ENCODE measurements at places on chromosomes 2 and 18. TPM values are rescaled to one million over a fixed set of nuclear protein-coding genes. Genes with fewer than 3 reads are reported as not detected.

ADD2 gene
- 6.5 TPM for total RNA-seq

ST3GAL5 gene
- 199 TPM for total RNA-seq

CYS1 gene
- total RNA-seq = 3.9 TPM

DNA sequence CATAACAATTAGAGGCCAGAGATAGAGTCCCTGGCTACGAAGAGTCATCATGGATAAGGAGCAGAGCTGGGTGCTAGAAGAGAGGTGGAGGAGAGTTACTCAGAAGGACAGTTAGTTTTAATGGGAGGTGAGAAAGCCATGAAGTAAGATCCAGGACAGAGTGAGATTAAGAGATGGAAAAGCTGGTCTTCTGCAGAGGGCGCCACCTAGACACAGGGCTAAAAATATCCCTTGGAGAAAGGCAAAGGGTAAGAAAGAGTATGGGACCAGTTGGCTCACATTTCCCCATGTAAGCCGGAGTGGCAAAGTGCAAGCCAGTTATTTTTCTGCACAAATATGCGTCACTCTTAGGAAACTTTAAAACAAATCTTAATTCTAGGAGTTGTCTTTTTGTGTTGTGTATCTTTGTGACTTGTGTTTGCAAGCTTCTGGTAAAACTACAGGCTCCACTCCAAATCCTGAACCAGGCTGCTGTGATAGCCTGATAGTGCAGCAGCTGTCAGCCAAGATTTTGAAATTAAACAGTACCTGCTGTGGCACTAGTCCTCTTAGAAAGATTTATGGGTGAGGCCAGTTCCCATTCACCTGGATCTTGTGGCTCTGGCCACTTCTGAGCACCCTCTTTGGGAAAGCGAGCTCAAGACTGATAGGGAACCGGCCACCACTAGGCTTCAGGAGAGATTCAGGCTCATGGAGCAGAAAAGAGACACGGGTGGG is 204.2 kb downstream of the TPGS2 start:
- H3K4me1 ChIP-seq = peaks cover 5% of the 10 kb centered on the region
- no peaks in the 10 kb centered on the region for H3K27me3 ChIP-seq
- no peak overlapping the region for H3K4me3 ChIP-seq
- no peaks in the 10 kb centered on the region for H3K36me3 ChIP-seq

DNA sequence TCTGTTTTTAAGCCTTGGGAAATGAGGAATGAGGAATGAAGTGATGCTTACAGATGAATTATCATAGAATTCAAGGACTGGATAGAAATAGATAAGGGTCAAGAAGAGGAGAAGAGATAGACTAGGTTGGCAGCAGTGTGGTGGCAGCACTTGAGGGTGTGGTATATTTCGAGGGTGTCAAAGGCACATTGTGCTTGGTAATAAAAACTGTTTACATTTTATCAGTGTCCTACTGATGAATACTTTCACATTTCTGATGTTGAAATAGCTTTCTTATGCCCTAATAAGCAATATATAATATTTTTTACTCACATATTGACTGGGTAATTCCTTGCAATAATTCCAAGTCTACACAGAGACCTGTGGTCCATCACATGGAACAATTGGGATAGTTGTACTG is 3.4 kb downstream of the TFPI start:
- no peak for DNase-seq
- no peaks in the 10 kb centered on the region for H3K36me3 ChIP-seq
- H3K4me1 ChIP-seq = no peaks in the 10 kb centered on the region
- H3K4me3 ChIP-seq = no peak overlapping the region
- H3K27me3 ChIP-seq = no peaks in the 10 kb centered on the region

- DNase-seq = no peak
- no peaks in the 10 kb centered on the region for H3K36me3 ChIP-seq
- H3K27me3 ChIP-seq = no peaks in the 10 kb centered on the region
- H3K4me3 ChIP-seq = no peak overlapping the region
- no peak overlapping the region for H3K27ac ChIP-seq
Observed at GRCh38 chr2:71802556-71802955, 345.1 kb downstream of the CYP26B1 start.

RGPD4 gene
- total RNA-seq = not detected

DIPK1C gene
- not detected for total RNA-seq

SCN3A gene
- total RNA-seq = 3.0 TPM

- no peak overlapping the region for H3K4me3 ChIP-seq
- H3K27me3 ChIP-seq = no peaks in the 10 kb centered on the region
- no peaks in the 10 kb centered on the region for H3K4me1 ChIP-seq
- H3K27ac ChIP-seq = no peak overlapping the region
Observed at GRCh38 chr18:22132258-22132657, 37.1 kb upstream of the GATA6 start.

SRBD1 gene
- 23.1 TPM for total RNA-seq

SLC9A4 gene
- total RNA-seq = not detected

DNA sequence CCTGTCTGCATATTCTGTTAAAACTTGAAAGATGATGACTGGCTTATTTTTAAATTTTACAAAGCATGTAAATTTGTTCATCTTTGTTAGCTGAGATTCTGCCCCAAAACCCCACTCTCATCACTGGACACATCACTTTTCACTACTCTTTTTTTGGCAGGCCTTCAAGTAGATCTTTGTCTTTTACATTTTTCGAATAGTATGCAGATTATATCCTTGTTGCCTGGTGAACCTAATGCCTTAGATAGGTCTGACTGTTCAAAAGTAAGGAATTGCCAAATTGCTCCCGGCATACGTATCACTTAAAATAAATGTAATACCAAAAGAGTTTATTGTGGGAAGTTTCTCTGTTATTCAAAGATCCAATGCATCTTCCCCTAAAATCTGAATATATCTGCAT is 303.3 kb downstream of the XIRP2 start:
- no peak overlapping the region for H3K4me3 ChIP-seq
- DNase-seq = no peak
- H3K36me3 ChIP-seq = no peaks in the 10 kb centered on the region
- no peak overlapping the region for H3K27ac ChIP-seq
- no peaks in the 10 kb centered on the region for H3K4me1 ChIP-seq

DNA sequence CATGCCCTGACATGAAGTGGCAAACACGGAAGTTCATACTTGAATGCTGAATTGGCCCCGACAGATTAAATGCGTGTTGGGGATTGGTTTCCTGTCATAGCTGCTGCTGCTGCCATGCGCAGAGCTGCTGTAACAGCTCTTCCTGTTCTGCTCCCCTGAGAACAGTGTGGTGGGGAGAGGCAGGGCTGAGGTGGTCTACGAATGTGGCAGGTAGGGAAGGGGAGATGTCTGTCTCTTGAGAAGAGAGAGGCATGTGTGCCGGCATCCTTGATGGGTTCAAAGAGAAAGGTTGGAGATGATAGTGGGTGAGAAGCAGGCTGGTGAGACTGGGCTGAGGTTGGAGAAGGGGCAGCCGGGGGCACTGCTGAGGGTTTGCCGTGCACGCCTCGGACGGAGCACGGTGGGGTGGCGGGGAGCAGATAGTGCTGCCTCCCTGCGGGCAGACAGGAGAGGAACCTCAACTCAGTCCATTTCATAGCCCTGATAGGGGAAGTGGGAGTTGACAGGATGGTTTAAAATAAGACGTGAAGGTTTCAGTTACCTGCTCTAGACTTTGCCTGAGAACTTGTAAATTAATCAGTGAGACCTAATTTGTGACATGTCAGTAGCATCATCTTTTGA is 46.1 kb downstream of the TMEM185B start:
- no peak overlapping the region for H3K27ac ChIP-seq
- no peak for DNase-seq
- peaks cover 14% of the 10 kb centered on the region for H3K4me1 ChIP-seq
- no peaks in the 10 kb centered on the region for H3K36me3 ChIP-seq

DNA sequence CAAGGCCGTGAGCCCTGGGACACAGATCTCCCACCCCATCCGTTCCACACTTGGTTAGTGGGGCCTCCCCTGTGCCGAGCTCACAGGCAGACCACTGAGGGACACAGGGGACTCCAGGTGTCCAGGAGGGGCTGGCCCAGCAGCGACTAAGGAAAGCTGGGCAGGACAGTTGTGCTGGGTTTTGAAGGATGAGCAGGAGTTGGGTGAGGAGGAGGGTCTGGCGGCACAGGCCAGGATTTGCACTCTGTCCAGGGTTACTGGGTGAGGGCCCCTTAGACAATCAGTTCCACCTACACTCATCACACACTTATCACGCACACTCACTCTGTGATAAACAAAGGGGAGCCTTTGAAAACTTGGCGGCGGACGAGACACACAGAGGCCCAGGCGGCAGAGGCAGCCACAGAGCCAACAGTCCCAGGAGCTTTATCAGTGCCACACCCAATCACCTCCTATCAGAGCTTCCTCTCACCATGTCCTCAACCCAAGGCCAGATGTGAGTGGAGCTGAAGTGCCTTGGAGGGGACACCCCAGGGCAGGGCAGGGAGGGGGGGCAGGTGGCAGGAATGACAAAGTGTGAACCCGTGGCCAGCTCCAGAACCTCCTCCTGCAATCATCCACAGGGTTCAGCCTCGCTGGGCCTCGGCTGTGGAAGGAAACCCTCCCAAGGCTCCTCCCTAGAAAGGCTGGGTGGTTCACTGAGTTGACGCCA is 26.6 kb downstream of the BIN1 start:
- no peak for DNase-seq
- H3K4me3 ChIP-seq = no peak overlapping the region
- H3K27ac ChIP-seq = no peak overlapping the region
- H3K36me3 ChIP-seq = no peaks in the 10 kb centered on the region

- H3K36me3 ChIP-seq = no peaks in the 10 kb centered on the region
- no peak overlapping the region for H3K4me3 ChIP-seq
- H3K4me1 ChIP-seq = no peaks in the 10 kb centered on the region
- H3K27ac ChIP-seq = no peak overlapping the region
Observed at GRCh38 chr2:37575780-37576179, 95.7 kb downstream of the CDC42EP3 start.

DNA sequence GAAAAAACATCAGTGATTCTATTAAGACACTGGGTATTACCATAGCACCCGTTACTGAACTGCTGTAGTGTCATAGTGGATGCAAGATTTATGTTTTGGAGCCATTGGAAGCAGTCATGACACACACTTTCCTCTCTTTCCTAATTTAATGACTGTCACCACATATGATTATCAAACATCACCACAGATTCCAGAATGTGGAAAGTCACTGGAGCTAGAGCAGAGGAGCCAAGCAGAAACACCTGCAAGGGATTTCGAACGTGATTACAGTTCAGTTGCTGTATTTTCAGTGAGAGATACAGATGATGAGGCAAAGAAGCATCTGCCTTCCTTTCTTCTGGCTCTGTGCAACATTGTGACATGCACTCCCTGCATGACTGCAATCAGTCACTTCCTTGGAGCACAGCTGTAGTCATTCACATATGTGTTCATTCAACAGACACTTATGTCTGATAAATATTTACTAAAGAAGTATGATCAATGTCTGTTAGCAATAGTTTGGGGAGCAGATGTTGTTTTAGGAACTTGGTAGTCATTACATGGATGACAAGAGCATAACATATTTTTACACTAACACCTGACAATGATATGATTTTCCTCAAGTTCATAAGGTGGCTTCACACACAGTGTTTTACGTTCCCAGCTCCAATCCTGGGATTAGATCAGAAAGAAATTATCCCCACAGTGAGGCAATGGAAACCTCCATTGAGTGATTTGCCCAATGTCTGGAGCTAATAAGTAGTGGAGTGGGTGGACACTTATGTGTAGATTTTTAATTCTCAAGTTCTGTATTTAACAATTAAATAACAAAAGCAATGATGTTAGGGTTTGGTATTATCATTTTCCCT is 416.6 kb downstream of the PLCL1 start:
- H3K36me3 ChIP-seq = no peaks in the 10 kb centered on the region
- H3K27ac ChIP-seq = no peak overlapping the region
- H3K4me3 ChIP-seq = no peak overlapping the region
- no peaks in the 10 kb centered on the region for H3K27me3 ChIP-seq

- H3K27me3 ChIP-seq = no peaks in the 10 kb centered on the region
- DNase-seq = no peak
- no peaks in the 10 kb centered on the region for H3K36me3 ChIP-seq
- no peaks in the 10 kb centered on the region for H3K4me1 ChIP-seq
- H3K4me3 ChIP-seq = no peak overlapping the region
Observed at GRCh38 chr2:104023306-104023705, 830.6 kb upstream of the POU3F3 start.

UGT1A6 gene
- total RNA-seq = 3.7 TPM

- no peaks in the 10 kb centered on the region for H3K4me1 ChIP-seq
- no peak overlapping the region for H3K27ac ChIP-seq
Observed at GRCh38 chr2:15251753-15252152, 309.4 kb downstream of the NBAS start.

ST6GAL2 gene
- 44.8 TPM for total RNA-seq

DNA sequence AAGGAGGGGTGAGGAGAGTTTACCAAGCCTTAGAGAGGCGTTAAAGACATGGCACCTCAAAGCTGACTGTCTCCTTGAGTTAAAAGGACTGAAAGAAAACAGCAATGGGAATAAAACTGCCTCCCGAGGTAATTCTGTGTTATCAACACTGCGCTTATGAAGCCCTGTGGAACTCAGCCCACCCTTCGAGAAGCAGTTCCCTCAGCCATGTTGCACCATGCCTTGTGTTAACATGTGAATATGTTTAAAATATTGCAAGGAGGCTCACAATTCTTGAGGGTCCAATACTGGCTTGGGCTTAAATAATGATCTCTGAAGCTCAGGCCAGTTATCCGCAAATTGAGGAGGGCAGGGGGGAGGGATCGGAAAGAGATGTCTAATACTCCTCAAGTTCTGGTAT is 14.7 kb downstream of the KLF7 start:
- H3K4me3 ChIP-seq = no peak overlapping the region
- no peaks in the 10 kb centered on the region for H3K36me3 ChIP-seq
- no peak for DNase-seq
- no peaks in the 10 kb centered on the region for H3K27me3 ChIP-seq
- peaks cover 62% of the 10 kb centered on the region for H3K4me1 ChIP-seq

Measured in thyroid gland (tissue), 4 donors.